ENCODE measurements at places on chromosomes 13 and 19. TPM values are rescaled to one million over a fixed set of nuclear protein-coding genes. Genes with fewer than 3 reads are reported as not detected.

- H3K27ac ChIP-seq, result peak overlapping the region; percentile 49
- no peaks in the 10 kb centered on the region for H3K27me3 ChIP-seq
- H3K4me3 ChIP-seq, result peak overlapping the region; percentile 68
- H3K4me1 ChIP-seq, result peaks cover 45% of the 10 kb centered on the region
Measured at GRCh38 chr13:112690283-112690929, 568 bp downstream of the ATP11A start.

- no peaks in the 10 kb centered on the region for H3K36me3 ChIP-seq
- H3K27ac ChIP-seq, result peak overlapping the region; percentile 64
- H3K4me3 ChIP-seq, result no peak overlapping the region
Measured at GRCh38 chr19:21593934-21594820, 88.8 kb downstream of the ZNF429 start.

DNA sequence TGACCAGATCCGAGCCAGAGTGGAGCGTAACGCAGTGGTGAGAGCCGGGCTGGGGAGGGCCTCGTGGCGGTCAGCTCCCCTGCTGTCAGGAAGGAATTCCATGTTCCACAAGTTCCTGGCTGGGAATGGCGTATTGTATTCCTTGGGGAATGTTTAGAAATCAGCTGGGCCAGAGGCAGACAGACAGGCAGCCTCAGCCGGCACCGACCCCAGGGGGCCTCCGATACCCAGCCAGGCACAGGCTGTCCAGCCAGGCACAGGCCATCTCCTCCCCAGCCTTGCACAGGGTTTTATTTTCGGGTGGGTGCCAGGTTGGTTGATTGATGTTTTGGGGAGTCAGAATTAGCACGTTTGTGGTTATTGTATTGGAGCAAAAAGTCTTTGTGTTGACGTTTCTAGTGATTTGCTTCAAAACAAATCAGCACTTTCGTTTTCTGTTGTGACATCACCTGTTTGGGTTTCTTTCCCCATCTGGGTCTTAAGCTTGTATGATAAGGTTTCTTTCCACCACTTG lies 126.6 kb upstream of the MCF2L start:
- H3K27me3 ChIP-seq, result no peaks in the 10 kb centered on the region
- no peak overlapping the region for H3K27ac ChIP-seq
- H3K36me3 ChIP-seq, result peaks cover 7% of the 10 kb centered on the region
- DNase-seq, result no peak
- H3K4me1 ChIP-seq, result no peaks in the 10 kb centered on the region

GRCh38 chr19:48461982-48462655 lies 6.7 kb downstream of the KCNJ14 start:
- no peaks in the 10 kb centered on the region for H3K27me3 ChIP-seq
- DNase-seq, result no peak
- H3K4me1 ChIP-seq, result no peaks in the 10 kb centered on the region
- H3K27ac ChIP-seq, result no peak overlapping the region

WDFY2 gene
- total RNA-seq, result 7.1 TPM

GRCh38 chr19:34976611-34977010 lies 12.6 kb upstream of the ZNF792 start:
- no peak overlapping the region for H3K27ac ChIP-seq
- H3K4me1 ChIP-seq, result peaks cover 20% of the 10 kb centered on the region
- no peak overlapping the region for H3K4me3 ChIP-seq
- no peaks in the 10 kb centered on the region for H3K36me3 ChIP-seq
- H3K27me3 ChIP-seq, result no peaks in the 10 kb centered on the region
- no peak for DNase-seq

DNA sequence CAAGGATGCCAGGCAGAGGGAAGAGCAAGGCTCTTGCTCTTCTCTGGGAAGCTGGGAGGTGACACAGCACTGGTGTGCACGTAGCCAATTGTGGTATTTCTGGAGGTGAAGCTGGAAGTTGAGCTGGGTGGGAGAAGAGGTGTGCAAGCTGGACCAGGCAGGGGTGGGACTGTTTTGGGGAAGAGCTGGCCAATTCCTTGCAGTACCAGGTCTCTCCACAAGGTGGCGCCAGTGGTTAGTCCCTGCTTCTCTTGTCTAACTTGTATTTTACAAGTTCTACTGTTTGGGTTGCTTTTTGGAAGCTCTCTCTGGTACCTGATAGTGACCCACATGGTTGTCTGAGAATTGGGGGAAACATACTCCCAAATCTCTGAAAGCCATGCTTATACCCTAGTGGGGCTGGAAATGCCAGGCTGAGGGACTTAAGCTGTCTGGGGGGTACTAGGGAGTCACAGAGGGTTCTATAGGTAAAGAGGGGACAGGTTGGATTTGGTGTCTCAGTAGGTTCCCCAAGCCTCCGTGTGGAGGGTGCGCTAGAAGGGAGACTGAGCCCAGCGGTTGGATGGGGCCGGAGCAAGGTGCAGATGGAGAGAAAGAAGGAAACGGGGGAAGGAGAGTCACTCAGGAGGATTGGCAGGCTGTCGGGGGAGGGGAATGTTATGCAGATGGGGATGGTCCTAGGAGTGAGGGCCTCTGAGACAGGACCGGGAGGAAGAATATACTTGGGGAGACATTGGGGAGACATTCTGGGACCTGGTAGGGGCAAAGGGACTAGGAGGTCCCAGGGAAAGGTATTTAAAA lies 3.0 kb downstream of the HPN start:
- no peaks in the 10 kb centered on the region for H3K36me3 ChIP-seq
- H3K4me3 ChIP-seq, result no peak overlapping the region
- H3K4me1 ChIP-seq, result peaks cover 31% of the 10 kb centered on the region
- H3K27ac ChIP-seq, result no peak overlapping the region

GRCh38 chr19:46176116-46176860 lies 28.2 kb downstream of the IGFL2 start:
- H3K27me3 ChIP-seq, result peaks cover 5% of the 10 kb centered on the region
- no peaks in the 10 kb centered on the region for H3K36me3 ChIP-seq
- DNase-seq, result no peak
- H3K4me1 ChIP-seq, result no peaks in the 10 kb centered on the region
- H3K4me3 ChIP-seq, result no peak overlapping the region
- no peak overlapping the region for H3K27ac ChIP-seq

VN1R2 gene
- total RNA-seq, result not detected

MIA gene
- total RNA-seq, result 0.89 TPM

CEACAM20 gene
- not detected for total RNA-seq

VSTM2B gene
- not detected for total RNA-seq

NAPSA gene
- 19.7 TPM for total RNA-seq

DNA sequence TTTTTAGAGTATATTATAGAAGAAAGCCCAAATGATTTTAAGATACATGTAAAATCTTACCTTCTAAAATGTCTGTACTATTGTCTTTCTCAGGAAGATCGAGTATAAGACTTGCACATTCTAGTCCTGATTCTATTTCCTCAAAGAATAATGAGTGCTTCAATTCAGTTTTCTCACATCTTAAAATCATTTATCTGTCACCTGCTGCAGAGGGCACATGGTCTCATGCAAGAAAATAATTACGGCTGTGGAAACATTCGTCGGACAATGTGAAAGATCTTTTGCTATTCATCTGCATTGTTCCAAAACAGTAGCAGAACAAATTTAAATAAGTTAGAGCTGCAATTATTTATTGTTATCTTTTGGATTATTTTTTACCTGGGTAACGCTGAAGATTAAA lies 1403.5 kb downstream of the PCDH9 start:
- no peak overlapping the region for H3K4me3 ChIP-seq
- H3K36me3 ChIP-seq, result no peaks in the 10 kb centered on the region
- H3K4me1 ChIP-seq, result no peaks in the 10 kb centered on the region

DNA sequence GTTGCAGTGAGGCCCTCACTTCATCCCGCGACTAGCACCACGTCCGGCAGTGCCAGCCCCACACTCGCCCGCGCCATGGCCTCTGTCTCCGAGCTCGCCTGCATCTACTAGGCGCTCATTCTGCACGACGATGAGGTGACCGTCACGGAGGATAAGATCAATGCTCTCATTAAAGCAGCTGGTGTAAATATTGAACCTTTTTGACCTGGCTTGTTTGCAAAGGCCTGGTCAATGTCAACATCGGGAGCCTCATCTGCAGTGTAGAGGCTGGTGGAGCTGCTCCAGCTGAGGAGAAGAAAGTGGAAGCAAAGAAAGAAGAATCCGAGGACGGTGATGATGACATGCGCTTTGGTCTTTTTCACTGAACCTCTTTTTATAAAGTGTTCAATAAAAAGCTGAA lies 48.6 kb downstream of the NLRP12 start:
- H3K27me3 ChIP-seq, result no peaks in the 10 kb centered on the region
- H3K36me3 ChIP-seq, result no peaks in the 10 kb centered on the region
- no peak for DNase-seq
- no peak overlapping the region for H3K27ac ChIP-seq
- no peaks in the 10 kb centered on the region for H3K4me1 ChIP-seq
- no peak overlapping the region for H3K4me3 ChIP-seq

DNA sequence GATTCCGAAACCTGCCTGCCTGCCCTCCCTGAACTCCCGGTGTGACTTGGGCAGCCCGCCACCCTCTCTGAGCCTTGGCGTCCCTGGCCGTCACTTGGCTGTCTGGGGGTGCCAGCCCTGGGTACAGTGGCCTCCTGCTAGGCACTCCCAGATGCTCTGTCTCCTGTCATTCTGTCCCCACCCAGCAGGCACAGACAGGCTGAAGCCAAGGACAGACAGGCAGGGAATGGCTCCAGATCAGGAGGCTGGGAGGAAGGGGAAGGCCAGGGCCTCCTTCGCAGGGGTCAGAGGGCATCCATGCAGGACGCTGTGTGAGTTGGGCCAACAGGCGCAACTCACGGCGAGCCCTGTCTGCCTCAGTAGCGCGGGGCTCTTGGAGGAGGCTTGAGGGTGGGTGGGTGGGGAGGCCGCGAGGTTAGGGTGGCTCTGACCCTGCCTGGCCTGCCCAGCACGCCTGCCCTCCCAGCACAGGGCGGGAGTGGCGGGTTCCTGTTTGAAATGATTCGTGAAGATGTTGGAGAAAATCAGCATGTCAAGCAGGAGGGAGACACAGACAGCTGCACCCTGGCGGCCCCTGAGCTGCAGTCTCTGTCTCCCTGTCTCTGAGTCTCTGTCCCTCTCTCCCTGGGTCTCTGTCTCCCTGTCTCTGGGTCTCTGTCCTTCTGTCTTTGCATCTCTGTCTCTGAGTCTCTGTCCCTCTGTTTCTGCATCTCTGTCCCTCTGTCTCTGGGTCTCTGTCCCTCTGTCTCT lies 19.7 kb downstream of the KLHL26 start:
- no peaks in the 10 kb centered on the region for H3K27me3 ChIP-seq
- H3K27ac ChIP-seq, result no peak overlapping the region
- H3K36me3 ChIP-seq, result no peaks in the 10 kb centered on the region
- no peak for DNase-seq
- H3K4me3 ChIP-seq, result no peak overlapping the region
- no peaks in the 10 kb centered on the region for H3K4me1 ChIP-seq

RUBCNL gene
- total RNA-seq, result not detected

SBK3 gene
- total RNA-seq, result not detected

HSPH1 gene
- 316 TPM for total RNA-seq

DNA sequence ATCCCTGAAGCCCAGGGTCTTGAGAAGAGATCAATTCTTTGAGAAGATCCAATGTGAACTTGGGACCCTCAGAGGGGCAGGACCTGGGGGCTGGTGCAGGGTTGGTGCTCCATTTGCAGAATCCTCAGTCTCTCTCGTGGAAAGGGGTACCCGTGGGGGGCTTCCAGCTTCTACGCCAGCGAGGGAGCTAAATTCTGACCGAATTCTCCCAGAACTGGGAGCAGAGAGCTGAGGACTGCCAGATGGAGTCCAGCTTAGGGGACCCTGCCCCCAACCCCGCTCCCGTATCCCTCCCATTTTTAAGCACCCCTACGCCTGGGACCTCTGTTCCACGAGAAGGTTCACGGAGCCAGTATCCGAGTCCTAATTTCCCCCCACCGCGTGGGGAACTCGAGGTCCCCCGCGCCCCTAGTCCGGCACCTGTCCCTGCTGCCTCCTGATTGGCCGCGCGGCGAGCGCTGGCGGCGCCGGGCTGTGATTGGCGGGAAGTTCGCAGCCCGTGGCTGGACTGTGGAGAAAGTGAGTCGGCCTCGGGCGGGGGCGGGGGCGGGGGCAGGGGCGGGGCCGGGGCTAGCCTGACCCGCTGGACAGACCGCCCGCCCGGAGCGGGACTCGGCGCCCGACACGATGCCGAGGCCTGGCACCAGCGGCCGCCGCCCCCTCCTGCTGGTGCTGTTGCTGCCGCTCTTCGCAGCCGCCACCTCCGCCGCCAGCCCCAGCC lies 4.4 kb upstream of the LTBP4 start:
- H3K27me3 ChIP-seq, result peaks cover 40% of the 10 kb centered on the region
- peak overlapping the region; percentile 51 for H3K27ac ChIP-seq
- no peak for DNase-seq
- no peak overlapping the region for H3K4me3 ChIP-seq

- no peak overlapping the region for H3K4me3 ChIP-seq
- H3K4me1 ChIP-seq, result no peaks in the 10 kb centered on the region
- H3K27me3 ChIP-seq, result no peaks in the 10 kb centered on the region
- H3K27ac ChIP-seq, result no peak overlapping the region
Measured at GRCh38 chr13:43773602-43774001, 13.2 kb downstream of the ENOX1 start.

ZNF563 gene
- total RNA-seq, result 3.5 TPM

- peak overlapping the region; percentile 90 for H3K27ac ChIP-seq
- peaks cover 18% of the 10 kb centered on the region for H3K4me1 ChIP-seq
- no peaks in the 10 kb centered on the region for H3K36me3 ChIP-seq
- peak overlapping the region; percentile 99 for H3K4me3 ChIP-seq
- DNase-seq, result peak; percentile 81
- H3K27me3 ChIP-seq, result no peaks in the 10 kb centered on the region
Measured at GRCh38 chr19:9309974-9310446, 372 bp upstream of the ZNF699 start.

NR2F6 gene
- total RNA-seq, result 7.8 TPM

GRCh38 chr13:22538400-22538799 lies 642.4 kb upstream of the SGCG start:
- H3K27me3 ChIP-seq, result no peaks in the 10 kb centered on the region
- H3K36me3 ChIP-seq, result no peaks in the 10 kb centered on the region
- no peak overlapping the region for H3K4me3 ChIP-seq
- DNase-seq, result no peak
- no peaks in the 10 kb centered on the region for H3K4me1 ChIP-seq
- no peak overlapping the region for H3K27ac ChIP-seq

DNA sequence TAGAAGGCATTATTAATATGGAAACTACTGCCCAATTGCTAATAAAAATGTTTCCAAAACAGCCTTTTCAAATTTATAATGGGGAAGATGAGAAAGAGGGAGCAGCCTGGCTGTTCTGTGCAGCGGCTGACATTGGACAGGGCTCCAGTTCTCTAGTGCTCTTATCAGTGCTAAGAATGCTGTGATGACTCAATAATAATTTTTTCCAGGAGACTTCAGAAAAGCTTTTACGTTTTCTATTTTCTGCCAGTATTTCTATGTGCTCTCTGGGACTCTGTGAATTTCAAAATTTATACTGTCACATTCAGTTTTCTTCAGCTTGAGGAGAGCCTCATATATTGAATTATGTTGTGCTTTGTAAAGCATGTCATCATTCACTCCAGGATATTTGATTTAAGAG lies 209.6 kb downstream of the VWA8 start:
- no peaks in the 10 kb centered on the region for H3K27me3 ChIP-seq
- H3K4me1 ChIP-seq, result no peaks in the 10 kb centered on the region
- no peak for DNase-seq
- H3K36me3 ChIP-seq, result no peaks in the 10 kb centered on the region

Measured in CD8-positive, alpha-beta memory T cell (primary cell).